Activated CD4-positive, alpha-beta T cell treated with anti-CD3 and anti-CD28 coated beads, Interleukin-2, amount 10 ng/mL, durations not matched to agents 24 days and 14 days (primary cell): ENCODE measurements at places on chromosomes 5 and 9. TPM values are rescaled to one million over a fixed set of nuclear protein-coding genes. Genes with fewer than 3 reads are reported as not detected.

DNA sequence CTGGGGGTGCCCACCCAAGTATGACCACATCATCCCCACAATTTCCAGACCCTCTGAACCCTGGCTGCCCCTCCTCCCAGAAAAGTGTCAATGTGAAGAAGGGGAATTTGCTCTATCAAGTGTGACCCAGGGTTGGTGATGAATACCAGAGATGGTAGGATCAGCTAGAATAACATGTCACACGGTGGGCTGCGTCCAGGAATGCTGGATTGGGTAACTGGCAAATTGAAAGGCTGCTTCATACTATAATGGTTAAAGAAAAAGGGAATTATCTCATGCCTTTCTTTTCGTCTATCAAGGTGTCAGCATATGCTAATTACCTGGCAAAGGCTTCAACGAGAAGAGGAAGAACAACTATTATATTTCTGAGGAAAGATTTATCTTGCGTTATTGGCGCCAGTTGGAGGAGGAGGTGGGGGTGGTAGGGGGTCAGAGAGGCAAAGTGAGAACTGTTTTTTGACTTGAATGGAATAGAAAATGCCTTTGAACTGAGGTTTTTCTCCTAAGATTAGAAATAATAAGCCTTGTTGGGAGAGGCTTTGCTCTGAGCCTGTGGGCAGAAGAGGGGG lies 27.8 kb upstream of the ARAP3 start:
- no peak for DNase-seq

DNA sequence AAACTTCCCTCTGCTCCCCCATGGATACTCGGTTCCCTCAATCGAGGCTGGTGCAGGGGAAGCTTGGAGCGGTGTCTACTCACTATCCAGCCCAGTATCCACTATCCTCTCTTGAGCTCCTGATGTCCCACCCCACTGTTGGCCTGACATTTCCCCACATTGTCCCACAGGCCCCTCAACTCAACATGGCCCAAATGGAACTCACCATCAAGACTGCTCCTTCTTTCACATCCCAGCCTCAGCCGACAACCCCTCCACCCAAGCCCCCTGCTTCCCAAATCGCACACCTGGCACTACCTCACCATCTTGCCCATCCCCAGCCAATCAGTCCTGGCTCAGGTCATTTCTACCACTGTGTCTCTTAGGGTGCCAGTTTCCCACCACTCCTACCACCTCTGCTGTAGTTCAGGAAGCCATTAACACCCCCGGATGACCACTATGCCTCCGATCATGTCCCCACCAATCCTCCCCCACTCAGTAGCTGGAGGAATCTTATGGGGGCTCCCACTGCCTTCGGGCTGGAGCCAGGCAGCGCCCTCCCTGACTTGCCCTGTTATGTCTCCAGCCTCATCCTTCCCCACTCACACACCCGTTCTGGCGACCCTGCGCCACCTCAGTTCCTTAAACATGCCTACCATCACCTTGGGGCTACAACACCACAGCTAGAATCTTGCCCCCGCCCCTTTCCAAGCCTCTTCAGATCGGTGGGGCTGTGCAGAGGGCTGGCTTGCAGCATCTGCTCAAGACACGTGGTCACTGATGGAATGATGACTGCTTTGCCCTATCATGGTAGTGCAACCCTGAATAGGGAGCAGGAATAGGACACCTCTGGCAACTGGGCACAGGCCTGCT lies 273.6 kb downstream of the FSTL4 start:
- DNase-seq, result no peak

GRCh38 chr5:114089259-114089658 lies 272.6 kb upstream of the KCNN2 start:
- no peak for DNase-seq

DNA sequence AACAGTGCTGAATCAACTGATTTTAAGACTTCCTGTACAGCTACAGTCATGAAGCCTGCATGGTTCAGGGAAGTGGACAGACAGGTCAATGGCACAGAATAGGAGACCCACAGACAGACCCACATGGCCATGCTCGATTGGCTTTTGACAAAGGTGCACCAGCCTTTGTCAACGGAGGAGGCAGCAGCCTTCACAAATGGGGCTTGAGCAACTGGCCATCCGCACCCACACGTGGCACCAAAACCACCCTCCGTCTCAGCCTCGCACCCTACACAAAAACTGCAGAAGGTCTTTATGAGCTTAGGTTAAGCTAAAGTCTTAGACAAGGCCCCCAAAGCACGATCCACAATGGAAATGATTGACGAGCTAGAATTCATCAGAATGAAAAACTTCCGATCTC lies 59.5 kb upstream of the UBAC1 start:
- no peak for DNase-seq

GRCh38 chr5:172911628-172911880 lies 47.7 kb upstream of the RPL26L1 start:
- DNase-seq, result no peak

GRCh38 chr9:74770508-74771261 lies 117.0 kb downstream of the TRPM6 start:
- DNase-seq, result peak; percentile 79

DNAJC25 gene
- 7.1 and 7.5 TPM in 2 replicates for total RNA-seq

RLN1 gene
- total RNA-seq, result 0.59 and 0.84 TPM in 2 replicates

SPATA31C1 gene
- total RNA-seq, result not detected in 2 replicates

PGM5 gene
- not detected in 2 replicates for total RNA-seq

PCDHA4 gene
- total RNA-seq, result not detected in 2 replicates

ST8SIA4 gene
- 61.3 and 62.3 TPM in 2 replicates for total RNA-seq

ANKRD20A1 gene
- 1.1 and 1.2 TPM in 2 replicates for total RNA-seq
